Body of pancreas (tissue), 4 donors: ENCODE measurements at places on chromosomes 7 and 10.

GRCh38 chr7:158043551-158044481 is 543.8 kb downstream of the PTPRN2 start:
- DNase-seq: peak; percentile 22

DNA sequence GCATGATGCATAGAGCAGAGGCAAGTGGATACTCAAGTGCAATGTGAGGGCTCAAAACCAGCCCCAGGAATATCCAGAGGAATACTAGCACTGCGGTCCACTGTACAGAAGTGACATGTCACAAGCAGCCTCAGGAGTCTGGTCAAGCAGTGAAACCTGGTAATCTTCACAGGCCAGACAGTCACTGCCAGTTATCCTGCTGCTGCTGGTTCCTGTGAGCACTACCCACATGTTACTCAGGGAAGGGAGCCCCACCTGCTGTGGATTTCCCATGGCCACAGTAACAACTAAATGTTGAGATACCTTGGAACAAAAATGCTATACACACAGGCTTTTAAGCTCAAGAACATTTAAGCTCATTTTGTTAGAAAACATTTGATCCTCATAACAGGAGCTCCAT is 103.0 kb downstream of the RNF133 start:
- peak; percentile 43 for DNase-seq

DNA sequence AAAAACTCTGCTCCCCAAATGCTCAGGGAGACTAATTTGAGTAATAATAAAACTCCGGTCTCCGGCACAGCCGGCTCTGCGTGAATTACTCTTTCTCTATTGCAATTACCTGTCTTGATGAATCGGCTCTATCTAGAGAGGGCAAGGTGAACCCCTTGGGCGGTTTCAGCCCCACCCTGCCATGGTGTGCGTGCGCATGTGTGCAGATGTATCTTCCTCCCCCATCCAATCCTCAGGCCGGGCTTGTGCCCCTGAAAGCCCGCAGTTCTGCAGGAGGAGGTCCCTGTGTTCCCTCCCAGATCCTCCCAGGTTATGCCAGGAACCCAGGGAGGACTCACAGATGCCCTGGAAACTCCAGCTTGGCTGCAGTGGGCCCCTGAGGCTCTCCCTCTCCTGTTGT is 48.3 kb upstream of the MYL10 start:
- no peak for DNase-seq

GRCh38 chr10:70661623-70662361 is 10.5 kb upstream of the ADAMTS14 start:
- no peak for DNase-seq

DNA sequence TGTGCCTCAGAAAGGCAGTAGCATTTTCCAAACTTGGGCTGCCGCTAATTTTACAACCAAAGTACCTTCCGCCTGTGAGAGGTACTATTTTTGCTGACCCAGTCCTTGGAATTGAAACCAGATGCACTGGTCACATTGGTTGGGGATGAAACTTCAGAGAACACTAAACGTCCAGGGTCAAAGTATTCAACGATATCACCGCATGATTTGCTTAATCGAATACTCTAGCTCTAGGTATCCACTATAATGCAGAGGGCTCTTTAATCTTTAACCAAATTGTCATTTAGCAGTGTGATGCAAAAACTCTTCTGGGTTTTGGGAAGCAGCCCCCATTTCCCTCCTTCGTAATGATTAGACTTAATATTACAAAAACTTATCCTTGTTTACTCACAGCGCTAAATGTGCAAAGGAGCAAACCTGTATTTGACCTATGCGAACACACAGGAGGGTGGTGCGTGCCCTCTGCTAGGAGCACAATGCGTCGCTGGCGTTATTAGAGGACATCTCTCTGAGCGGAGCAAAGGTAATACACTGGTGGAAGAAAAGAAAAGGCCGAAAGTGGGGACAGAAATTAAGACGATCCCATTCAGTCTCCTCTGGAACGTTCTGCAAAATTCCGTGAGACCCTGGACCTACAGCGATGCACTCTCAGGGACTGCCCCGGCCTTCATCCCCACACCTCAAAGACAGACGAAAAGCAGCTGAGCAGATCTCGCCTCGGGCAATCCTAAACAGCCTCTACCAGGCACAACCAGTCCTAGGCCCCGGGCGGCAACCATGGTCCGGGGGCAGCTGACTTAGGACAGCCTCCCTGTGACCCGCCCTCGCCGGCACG is 916 bp upstream of the EEPD1 start:
- DNase-seq: peak; percentile 42
